ENCODE measurements at places on chromosomes 1 and 21. TPM values are rescaled to one million over a fixed set of nuclear protein-coding genes. Genes with fewer than 3 reads are reported as not detected.

DNA sequence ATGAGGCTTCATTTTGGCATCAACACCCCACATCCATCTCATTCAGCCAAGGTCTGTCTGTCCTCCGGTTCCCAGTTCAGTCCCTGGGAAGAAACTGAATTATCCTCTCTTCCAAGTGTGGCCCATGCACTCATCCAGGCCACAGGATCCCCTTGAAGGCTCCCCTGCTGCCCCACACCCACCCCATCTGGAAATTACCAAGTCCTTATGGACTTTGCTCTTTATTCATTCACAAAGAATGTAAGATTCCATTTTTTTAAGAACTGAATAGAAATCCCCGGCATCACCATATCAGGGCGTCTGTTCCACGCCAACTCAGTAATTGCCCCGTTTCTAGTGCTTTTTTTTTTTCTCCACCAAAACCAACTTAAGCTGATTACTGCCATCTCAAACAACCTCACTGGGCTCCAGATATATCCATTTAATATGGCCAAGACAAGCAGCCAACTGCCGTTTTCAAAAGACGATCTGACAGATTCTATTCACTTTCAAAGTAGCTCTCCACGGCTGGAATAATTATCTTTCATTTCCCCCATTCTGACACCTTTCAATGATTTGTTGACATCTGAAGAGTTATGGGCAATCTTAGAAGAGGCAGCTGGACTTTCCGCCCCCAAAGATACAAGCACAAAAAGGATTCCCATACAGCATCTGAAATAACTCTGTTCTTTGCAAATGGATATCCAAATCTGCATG lies 55.9 kb downstream of the OLIG1 start:
- no peak for DNase-seq
- no peak overlapping the region for H3K4me3 ChIP-seq
- H3K27me3 ChIP-seq = no peaks in the 10 kb centered on the region
- H3K4me1 ChIP-seq = peaks cover 10% of the 10 kb centered on the region
- no peaks in the 10 kb centered on the region for H3K36me3 ChIP-seq
- no peak overlapping the region for H3K27ac ChIP-seq

DNA sequence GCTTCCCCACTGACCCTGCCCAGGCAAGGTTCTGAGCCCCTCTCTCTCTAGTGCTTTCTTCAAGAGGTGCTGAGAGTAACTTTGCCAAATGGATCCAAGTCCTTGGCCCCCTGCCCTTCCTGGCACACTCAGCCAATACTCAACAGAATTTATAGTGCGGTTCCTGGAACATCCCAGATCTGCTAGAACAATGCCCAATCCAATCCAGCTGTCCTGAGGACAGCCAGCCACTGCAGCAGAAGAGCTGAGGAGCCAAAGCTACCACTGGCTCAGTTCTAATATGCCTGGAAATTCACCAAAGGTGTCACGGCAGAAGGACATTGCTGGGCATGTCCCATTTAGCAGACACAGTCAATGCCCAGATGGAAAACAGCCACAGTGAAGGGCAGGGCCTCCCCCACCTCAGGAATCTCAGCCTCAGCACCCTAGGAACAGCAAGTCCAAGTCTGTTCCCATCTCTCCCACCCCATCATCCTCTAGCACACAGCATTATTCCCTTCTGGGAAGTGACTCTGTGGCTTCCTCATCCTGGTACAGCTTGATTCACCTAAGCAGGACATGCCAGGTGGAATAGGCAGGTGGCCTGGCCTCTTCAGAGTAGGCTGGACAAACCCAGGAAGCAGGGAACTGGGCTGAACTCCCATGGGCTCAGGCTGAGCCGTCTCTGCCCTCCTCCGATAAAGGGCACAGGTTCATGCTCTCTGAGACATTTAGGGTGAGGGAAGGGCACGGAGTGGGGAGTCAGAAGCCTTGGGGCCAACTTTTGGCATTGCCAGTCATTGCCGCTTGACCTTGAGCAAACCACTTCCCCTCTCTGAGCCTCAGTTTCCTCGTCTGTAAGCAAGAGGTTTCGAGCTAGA lies 24.6 kb downstream of the PMVK start:
- no peak overlapping the region for H3K27ac ChIP-seq
- no peak overlapping the region for H3K4me3 ChIP-seq
- no peaks in the 10 kb centered on the region for H3K4me1 ChIP-seq

GRCh38 chr1:233432916-233433315 lies 105.4 kb downstream of the MAP3K21 start:
- no peaks in the 10 kb centered on the region for H3K36me3 ChIP-seq
- DNase-seq = no peak
- no peaks in the 10 kb centered on the region for H3K27me3 ChIP-seq
- 0 out of 2 replicates have a peak, but pooled peaks cover 3% of the 10 kb centered on the region for H3K4me1 ChIP-seq

- H3K27me3 ChIP-seq = no peaks in the 10 kb centered on the region
- no peaks in the 10 kb centered on the region for H3K36me3 ChIP-seq
- no peak for DNase-seq
- H3K4me3 ChIP-seq = no peak overlapping the region
- peaks cover 17% of the 10 kb centered on the region for H3K4me1 ChIP-seq
- H3K27ac ChIP-seq = no peak overlapping the region
Measured at GRCh38 chr1:227785805-227786671, 29.4 kb upstream of the PRSS38 start.

DNA sequence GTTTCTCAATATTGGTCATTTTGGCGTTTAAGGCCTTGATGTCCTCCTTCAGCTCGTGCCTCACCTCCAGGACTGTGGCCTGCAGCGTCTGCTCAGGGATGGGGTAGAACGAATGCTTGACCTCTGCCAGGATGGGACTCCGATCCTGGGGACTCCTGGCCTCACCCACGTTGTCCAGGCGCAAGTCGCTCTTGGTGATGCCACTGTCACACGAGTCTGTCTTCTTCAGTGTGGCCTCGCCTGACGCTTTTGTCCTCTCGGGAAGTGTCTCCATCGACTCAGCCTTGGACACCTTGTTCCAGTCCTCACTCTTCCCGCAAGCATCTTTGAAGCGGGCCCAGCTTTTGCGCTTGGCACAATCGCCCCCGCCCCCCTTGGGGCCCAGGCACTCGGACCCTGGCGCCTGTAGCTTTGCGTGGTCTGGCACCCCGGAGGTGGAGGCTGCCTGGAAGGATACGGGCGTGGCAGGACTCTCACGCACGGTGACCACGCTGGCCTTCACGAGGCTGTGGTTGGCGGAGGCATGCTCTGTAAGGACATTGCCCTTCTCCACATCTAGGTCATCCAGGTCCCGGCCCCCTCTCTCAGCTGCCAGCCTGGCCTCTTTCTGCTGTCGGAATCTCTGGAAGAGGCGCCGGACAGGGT lies 354.8 kb downstream of the HHAT start:
- no peak for DNase-seq
- H3K4me3 ChIP-seq = no peak overlapping the region
- H3K36me3 ChIP-seq = no peaks in the 10 kb centered on the region
- no peaks in the 10 kb centered on the region for H3K27me3 ChIP-seq

- H3K4me1 ChIP-seq = no peaks in the 10 kb centered on the region
- no peak overlapping the region for H3K27ac ChIP-seq
- H3K27me3 ChIP-seq = no peaks in the 10 kb centered on the region
- H3K4me3 ChIP-seq = no peak overlapping the region
- no peak for DNase-seq
- no peaks in the 10 kb centered on the region for H3K36me3 ChIP-seq
Measured at GRCh38 chr1:230230948-230231773, 164.1 kb downstream of the GALNT2 start.

Gene DYNLT5
- total RNA-seq = not detected
